ENCODE measurements at places on chromosomes 3 and 15. TPM values are rescaled to one million over a fixed set of nuclear protein-coding genes. Genes with fewer than 3 reads are reported as not detected.

DNA sequence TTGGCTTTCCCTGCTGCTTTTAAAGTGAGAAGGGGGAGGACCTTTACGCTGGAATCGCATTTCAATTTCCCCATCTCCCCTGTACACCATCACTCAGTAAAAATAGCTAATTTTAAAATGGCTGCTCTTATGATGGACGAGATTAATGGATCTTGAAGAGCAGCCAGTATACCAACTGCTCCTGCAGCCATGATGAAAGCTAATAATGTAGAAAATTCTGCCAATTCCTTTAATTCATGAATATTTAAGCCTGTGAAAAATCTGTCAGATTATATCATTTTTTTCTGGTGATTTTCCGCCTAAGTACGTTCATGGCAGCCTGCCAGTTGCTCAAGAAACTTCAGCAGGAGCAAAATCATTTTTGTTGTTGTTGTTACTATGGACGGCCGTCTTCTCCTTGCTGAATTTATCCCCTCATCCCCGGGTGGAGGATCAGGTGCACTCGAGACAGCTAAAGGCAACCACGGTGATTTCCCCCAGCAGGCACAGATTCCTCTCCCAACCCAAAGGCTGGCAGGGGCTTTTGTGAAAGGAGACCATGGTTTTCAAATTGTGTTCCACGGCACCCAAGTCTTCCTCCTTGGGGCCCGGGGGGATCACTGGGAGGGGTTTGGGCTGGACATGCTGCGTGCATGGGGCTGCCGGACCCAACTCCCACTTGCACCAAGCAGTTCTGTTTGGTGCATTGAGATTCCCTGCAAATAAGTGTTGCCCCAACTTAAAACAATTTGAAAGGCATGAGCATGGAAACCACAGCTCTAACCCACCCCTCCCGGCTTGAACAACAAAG lies 289.6 kb downstream of the UACA start:
- DNase-seq: no peak

DNA sequence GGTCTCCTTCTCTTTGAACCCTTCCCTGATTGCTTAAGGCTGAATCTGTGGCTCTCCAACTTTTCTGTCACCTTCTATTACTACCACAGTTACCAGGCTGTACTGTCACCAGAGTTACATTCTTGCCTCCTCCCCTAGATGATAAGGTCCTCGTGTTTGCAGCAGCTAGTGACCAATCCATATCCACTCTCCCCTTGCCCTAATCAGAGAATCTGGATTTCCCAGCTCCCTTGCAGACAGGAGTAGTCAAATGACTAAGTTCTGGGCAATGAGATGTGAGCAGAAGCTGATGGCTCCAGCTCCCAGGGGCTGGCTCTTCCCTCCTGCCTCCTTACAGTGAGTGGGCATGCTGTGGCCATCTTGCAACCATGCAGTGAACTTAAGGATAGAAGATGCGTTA lies 95.4 kb upstream of the VGLL4 start:
- DNase-seq: no peak

- DNase-seq: no peak
Measured at GRCh38 chr3:52793702-52794611, 639 bp upstream of the ITIH3 start.

DNA sequence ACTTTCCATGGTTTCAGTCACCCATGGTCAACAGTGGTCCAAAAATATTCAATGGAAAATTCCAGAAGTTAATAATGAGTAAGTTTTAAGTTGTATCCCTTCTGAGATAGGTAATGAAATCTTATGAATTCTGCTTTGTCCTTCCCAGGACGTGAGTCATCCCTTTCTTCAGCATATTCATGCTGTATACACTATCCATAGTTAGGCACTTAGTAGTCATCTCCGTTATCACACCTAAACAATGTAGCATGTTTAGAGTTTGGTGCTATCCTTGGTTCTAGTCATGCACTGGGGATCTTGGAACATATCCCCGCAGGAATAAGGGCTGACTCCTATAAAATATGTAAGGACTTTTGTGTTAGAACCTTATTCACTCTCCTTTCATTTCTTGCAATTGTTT lies 153.2 kb downstream of the UNC13C start:
- peak; percentile 33 for DNase-seq

- no peak for DNase-seq
Measured at GRCh38 chr3:58068122-58068809, 60.0 kb downstream of the FLNB start.

The CPA3 gene
- 1.3 TPM for total RNA-seq
